ENCODE measurements at places on chromosomes 1 and 21. TPM values are rescaled to one million over a fixed set of nuclear protein-coding genes. Genes with fewer than 3 reads are reported as not detected.

The HMCN1 gene
- 0.93 TPM for total RNA-seq

The OR2T8 gene
- total RNA-seq, result not detected

DNA sequence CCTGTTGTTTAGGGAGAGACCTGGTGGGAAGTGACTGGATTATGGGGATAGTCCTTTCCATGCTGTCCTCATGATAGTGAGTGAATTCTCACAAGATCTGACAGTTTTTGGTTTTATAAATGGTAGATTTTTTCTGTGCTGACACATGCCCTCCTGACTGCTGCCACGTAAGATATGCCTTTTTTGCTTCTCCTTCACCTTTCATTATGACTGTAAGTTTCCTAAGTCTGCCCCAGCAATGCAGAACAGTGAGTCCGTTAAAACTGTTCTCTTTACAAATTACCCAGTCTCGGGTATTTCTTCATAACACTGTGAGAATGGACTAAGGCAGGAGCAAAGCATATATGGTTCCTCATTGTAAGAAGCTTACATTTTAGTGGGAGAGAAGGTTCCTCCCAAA is 1727.2 kb downstream of the NCAM2 start:
- DNase-seq, result no peak
- peaks cover 5% of the 10 kb centered on the region for H3K36me3 ChIP-seq
- H3K27me3 ChIP-seq, result no peaks in the 10 kb centered on the region

- no peak for DNase-seq
- H3K4me3 ChIP-seq, result no peak overlapping the region
- peaks cover 5% of the 10 kb centered on the region for H3K36me3 ChIP-seq
- H3K4me1 ChIP-seq, result no peaks in the 10 kb centered on the region
Observed at GRCh38 chr1:156788136-156788535, 20.8 kb downstream of the PRCC start.

DNA sequence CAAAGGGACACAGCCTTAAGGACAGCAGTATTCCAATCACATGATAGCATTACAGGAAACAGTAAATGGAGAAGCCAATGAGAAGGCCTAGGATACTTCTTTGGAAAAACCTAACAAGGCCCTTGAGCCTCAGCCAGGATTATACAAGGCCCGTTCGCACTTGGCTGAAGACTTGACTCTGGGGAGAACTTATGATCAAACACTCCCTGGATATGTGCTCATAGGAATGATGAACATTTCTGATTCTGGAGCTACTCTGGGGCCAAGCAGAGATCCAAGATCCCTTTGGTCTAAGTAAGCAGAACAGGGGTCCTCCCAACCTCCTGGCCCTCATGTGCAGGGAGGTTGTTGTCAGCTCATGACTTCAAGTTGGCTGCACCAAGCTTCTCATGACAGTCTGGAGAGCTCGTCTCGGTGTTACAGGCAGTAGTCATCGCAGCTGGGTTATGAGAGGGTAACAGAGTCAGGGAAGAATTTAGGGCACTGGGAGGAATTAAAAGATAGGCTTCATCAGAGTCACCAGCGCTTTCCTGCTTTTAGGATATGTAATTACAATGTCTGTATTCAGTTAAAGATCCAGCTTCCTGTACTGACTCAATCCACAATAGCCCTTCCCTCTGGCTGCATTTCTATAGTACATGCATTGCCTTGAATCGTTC is 92.5 kb upstream of the IRF2BP2 start:
- H3K4me3 ChIP-seq, result no peak overlapping the region
- H3K4me1 ChIP-seq, result peaks cover 54% of the 10 kb centered on the region
- H3K27me3 ChIP-seq, result peaks cover 24% of the 10 kb centered on the region

- no peaks in the 10 kb centered on the region for H3K36me3 ChIP-seq
- peak overlapping the region; percentile 35 for H3K4me3 ChIP-seq
- H3K27ac ChIP-seq, result peak overlapping the region; percentile 88
- peak; percentile 36 for DNase-seq
- H3K27me3 ChIP-seq, result peaks cover 3% of the 10 kb centered on the region
Observed at GRCh38 chr1:102588536-102588935, 519.8 kb downstream of the COL11A1 start.

GRCh38 chr1:206664740-206665139 is 20.0 kb upstream of the MAPKAPK2 start:
- peak overlapping the region; percentile 30 for H3K4me3 ChIP-seq
- DNase-seq, result no peak
- H3K27me3 ChIP-seq, result peaks cover 1% of the 10 kb centered on the region
- no peaks in the 10 kb centered on the region for H3K36me3 ChIP-seq
- H3K27ac ChIP-seq, result no peak overlapping the region
- peaks cover 9% of the 10 kb centered on the region for H3K4me1 ChIP-seq

- no peaks in the 10 kb centered on the region for H3K36me3 ChIP-seq
- no peaks in the 10 kb centered on the region for H3K27me3 ChIP-seq
- peak overlapping the region; percentile 56 for H3K4me3 ChIP-seq
Observed at GRCh38 chr21:14452727-14453241, 69.8 kb upstream of the HSPA13 start.

All from glutamatergic neuron (in vitro differentiated cells).